A673 (cell line): ENCODE measurements at places on chromosomes 5 and 9. TPM values are rescaled to one million over a fixed set of nuclear protein-coding genes. Genes with fewer than 3 reads are reported as not detected.

GRCh38 chr5:42840269-42840668 lies 28.6 kb upstream of the SELENOP start:
- H3K27ac ChIP-seq = no peak overlapping the region
- no peaks in the 10 kb centered on the region for H3K27me3 ChIP-seq
- no peak overlapping the region for H3K4me3 ChIP-seq
- no peaks in the 10 kb centered on the region for H3K36me3 ChIP-seq
- no peaks in the 10 kb centered on the region for H3K4me1 ChIP-seq
- peak; percentile 30 for DNase-seq

- peaks cover 48% of the 10 kb centered on the region for H3K27me3 ChIP-seq
- H3K4me1 ChIP-seq = no peaks in the 10 kb centered on the region
- H3K36me3 ChIP-seq = no peaks in the 10 kb centered on the region
- H3K4me3 ChIP-seq = no peak overlapping the region
- DNase-seq = no peak
- no peak overlapping the region for H3K27ac ChIP-seq
Observed at GRCh38 chr5:149130121-149130914, 11.0 kb upstream of the ABLIM3 start.

GRCh38 chr9:114746591-114747346 lies 59.1 kb downstream of the TNFSF15 start:
- no peaks in the 10 kb centered on the region for H3K27me3 ChIP-seq
- no peak overlapping the region for H3K27ac ChIP-seq
- DNase-seq = no peak
- no peak overlapping the region for H3K4me3 ChIP-seq
- no peaks in the 10 kb centered on the region for H3K36me3 ChIP-seq

DNA sequence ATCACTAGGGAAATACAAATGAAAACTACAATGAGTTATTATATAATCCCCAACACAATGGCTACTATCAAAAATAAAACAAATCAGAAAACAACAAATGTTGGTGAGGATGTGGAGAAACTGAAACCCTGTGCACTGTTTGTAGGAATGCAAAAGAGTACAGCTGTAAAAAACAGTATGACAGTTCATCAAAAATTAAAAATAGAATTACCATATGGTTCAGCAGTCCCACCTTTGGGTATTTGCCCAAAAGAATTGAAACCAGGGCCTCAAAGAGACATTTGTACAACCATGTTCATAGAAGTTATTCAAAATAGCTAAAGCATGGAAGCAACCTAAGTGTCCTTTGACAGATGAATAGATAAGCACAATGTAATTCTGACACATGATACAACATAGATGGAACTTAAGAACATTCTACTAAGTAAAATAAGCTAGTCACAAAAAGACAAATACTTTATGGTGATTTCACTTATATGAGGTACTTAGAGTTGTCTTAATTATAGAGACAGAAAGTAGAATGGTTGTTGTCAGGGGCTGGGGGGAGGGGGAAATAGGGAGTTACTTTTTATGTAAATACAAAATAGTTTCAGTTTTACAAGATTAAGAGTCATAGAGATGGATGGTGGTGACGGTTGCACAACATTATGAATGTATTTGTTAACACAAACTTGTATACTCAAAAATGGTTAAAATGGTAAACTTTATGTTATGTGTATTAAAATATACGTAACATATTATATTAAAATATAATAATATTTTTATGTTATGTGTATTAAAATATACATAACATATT lies 102.8 kb downstream of the KCTD16 start:
- H3K4me1 ChIP-seq = no peaks in the 10 kb centered on the region
- H3K36me3 ChIP-seq = no peaks in the 10 kb centered on the region
- no peak overlapping the region for H3K4me3 ChIP-seq
- H3K27ac ChIP-seq = no peak overlapping the region

DNA sequence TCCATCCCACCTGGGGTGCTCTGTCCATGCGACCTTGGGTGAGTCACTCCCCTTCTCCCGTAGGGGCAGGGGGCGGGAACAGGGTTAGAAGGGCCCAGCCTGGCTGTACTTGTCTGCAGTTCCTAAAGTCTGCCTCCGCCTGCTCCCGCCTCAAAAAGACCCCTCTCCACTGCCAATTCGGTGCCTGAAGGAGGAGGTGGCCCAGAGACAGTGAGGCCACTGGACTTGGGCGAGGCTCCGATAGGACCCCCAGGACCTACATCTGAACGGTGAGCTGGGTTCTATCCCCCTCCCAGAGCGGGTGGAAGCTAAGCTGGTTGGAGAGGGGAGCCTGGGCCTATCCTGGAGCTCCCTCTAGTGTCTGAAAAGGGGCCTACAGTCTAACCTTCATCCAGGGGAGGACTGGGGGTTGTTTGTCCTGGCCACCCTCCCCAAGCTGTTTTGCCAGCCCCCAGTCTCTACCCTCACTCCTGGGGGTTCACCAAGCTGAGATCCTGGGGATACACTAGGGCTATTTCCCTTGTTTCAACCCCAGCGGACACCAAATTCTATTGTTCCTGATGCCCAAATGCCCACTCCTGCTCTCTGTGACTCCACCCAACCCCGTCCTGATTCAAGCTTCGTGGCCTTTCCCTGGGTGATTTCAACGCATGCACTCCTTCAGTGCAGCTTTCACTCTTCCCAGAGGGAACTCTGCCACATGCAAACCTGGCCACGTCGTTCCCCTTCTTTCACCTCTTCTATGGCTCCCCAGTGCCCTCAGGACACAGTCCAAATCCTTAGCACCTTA lies 6.1 kb upstream of the CRB2 start:
- peaks cover 40% of the 10 kb centered on the region for H3K4me1 ChIP-seq
- no peak overlapping the region for H3K4me3 ChIP-seq
- no peaks in the 10 kb centered on the region for H3K36me3 ChIP-seq

GRCh38 chr9:114112778-114113584 lies 13.9 kb upstream of the KIF12 start:
- no peak overlapping the region for H3K27ac ChIP-seq
- DNase-seq = peak; percentile 23
- H3K4me1 ChIP-seq = no peaks in the 10 kb centered on the region
- no peaks in the 10 kb centered on the region for H3K36me3 ChIP-seq
- no peak overlapping the region for H3K4me3 ChIP-seq

DNA sequence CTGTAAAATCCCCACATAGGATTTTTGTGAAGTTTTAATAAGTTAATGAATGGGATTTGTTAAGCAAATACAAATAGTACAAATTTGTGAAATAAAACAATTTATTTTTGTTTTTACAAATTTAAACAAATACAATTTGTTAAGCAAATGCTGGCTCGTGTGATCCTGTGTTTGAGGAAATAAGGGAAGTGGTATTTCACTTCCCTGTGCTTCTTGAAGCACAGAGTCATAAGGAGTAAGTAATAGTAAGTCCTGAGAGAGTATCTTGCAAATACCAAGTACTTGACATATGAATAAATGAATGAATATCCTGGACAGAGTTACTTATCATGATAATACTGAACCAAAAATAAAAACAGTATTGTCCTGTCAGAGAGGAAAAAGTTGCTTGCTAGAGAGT lies 9.1 kb downstream of the SMIM3 start:
- DNase-seq = no peak
- peaks cover 54% of the 10 kb centered on the region for H3K4me1 ChIP-seq
- H3K36me3 ChIP-seq = no peaks in the 10 kb centered on the region

- H3K36me3 ChIP-seq = no peaks in the 10 kb centered on the region
- DNase-seq = no peak
- H3K27me3 ChIP-seq = no peaks in the 10 kb centered on the region
Observed at GRCh38 chr5:10584714-10585517, 21.0 kb downstream of the ANKRD33B start.

- H3K27me3 ChIP-seq = no peaks in the 10 kb centered on the region
- no peak overlapping the region for H3K27ac ChIP-seq
- H3K36me3 ChIP-seq = no peaks in the 10 kb centered on the region
Observed at GRCh38 chr5:72510610-72511181, 3.5 kb upstream of the ZNF366 start.

DNA sequence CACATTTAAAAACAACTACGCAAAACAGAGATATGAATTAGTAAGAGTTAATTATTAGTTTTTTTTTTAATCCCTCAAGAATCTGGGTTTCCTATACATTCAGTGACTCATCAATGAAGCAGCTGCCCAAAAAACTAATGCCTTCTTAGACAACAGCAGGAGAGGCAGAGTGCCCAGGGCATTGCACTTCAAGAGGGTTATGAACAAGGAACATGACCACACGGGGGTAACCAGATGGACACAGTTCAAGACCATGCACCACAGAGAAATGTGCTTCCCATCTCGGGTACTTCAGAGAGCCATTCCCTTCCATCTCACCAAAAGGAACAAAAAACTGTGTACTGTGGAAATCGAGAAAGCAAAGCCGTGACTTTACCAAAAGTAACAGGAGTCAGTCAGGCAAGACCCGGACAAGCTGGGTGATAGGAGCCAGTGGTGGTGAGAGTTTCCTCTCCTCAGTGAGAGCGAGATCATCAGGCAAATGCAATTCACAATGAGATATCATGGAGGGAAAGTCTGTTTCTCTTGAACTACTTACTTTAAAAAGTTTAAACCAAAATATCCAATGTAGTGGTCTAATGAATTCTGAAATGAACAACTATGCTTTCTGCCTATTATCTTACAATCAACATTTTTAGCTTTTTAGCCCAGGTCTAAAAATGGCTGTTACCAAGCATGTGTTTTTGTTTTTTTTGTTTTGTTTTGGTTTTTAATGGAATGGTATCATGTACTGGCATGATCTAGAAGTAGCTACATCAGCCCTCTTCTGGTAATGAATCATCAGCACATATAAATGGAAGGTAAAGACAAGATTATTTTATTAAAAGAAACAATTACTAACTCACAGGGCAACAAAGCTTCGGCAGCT lies 192.1 kb downstream of the TSSK1B start:
- no peak overlapping the region for H3K4me3 ChIP-seq
- H3K27ac ChIP-seq = no peak overlapping the region
- DNase-seq = no peak
- no peaks in the 10 kb centered on the region for H3K27me3 ChIP-seq
- H3K36me3 ChIP-seq = no peaks in the 10 kb centered on the region

DNA sequence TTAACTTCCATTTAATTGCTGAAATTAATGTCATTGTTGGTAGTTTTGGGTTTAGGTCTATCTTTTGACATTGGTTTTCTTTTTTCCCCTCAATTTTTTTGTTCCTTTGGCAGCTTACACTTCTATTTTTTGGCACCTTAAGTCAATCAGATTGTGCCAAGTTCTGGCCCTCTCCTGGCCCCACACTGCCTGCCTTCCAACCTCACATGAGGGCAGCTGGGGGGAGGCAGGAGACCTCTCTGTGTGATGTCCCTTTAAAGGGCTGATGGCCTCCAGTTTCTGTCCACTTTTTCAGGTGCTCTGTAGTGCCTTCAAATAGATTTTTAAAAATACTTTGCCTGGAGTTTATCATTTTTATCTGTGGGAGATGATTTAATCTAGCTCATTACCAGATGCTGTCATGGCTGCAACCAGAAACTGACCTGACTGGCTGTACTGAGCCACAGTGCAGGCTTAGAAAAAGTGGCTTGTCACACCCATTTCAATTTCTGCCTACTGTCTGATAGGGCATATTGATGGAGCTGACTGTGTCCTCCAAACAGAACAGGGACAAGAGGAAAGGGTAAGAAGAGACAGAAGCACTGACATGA lies 196.6 kb downstream of the FANCC start:
- DNase-seq = no peak
- H3K27me3 ChIP-seq = no peaks in the 10 kb centered on the region
- H3K27ac ChIP-seq = no peak overlapping the region
- no peaks in the 10 kb centered on the region for H3K4me1 ChIP-seq
- H3K4me3 ChIP-seq = no peak overlapping the region
- H3K36me3 ChIP-seq = no peaks in the 10 kb centered on the region

DNA sequence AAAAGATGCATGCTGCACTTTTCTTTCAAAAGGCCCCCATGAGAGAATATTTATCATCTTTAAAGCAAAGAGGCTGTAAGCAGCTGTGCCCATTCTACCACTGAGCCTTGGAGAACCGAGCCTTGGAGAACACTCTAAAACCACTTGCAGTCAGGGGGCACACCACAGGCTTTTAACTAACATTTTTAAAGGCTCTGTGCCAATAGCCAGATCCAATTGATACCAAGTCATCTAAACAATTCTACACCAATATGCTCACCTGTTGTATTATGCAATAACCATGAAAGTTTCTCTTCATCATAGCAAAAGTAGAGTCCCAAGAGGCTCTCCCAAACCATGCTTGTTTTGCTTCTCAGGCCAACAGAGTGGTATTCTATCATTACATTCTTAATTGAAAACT lies 1090.5 kb upstream of the SEMA6A start:
- H3K36me3 ChIP-seq = no peaks in the 10 kb centered on the region
- H3K27ac ChIP-seq = no peak overlapping the region
- no peak for DNase-seq
- no peak overlapping the region for H3K4me3 ChIP-seq
- H3K27me3 ChIP-seq = no peaks in the 10 kb centered on the region

GRCh38 chr5:53001541-53001940 lies 12.4 kb downstream of the ITGA2 start:
- H3K27ac ChIP-seq = no peak overlapping the region
- H3K4me1 ChIP-seq = no peaks in the 10 kb centered on the region
- no peak overlapping the region for H3K4me3 ChIP-seq
- H3K36me3 ChIP-seq = no peaks in the 10 kb centered on the region

DNA sequence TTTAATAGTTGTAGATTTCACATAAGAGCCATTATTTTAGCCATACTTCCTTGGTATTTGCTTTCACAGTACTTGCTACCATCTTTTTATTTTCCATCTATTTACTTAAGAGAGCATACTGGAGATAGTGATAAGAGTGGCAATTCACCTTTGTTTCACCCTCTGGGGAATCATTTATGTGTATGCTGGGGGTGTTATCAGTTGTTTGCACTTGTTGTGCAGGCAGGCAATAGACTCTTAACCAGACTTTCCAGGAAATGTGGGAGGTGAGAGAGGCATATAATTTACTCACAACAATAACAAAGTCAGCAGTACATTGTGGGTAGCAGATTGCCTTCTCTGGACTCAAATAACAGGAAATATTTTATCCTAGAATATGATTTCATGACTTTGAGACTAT lies 1018.3 kb downstream of the CDH12 start:
- DNase-seq = no peak
- peaks cover 8% of the 10 kb centered on the region for H3K36me3 ChIP-seq
- H3K27ac ChIP-seq = no peak overlapping the region
- H3K27me3 ChIP-seq = no peaks in the 10 kb centered on the region

HNRNPA0 gene
- total RNA-seq = 56.0 and 56.2 TPM in 2 replicates

SOWAHA gene
- total RNA-seq = not detected in 2 replicates

GZMA gene
- total RNA-seq = not detected in 2 replicates

KIF27 gene
- total RNA-seq = 8.5 and 9.2 TPM in 2 replicates
